ENCODE measurements at places on chromosomes 13 and 19. TPM values are rescaled to one million over a fixed set of nuclear protein-coding genes. Genes with fewer than 3 reads are reported as not detected.

Gene MTMR6
- 17.6 TPM for polyA plus RNA-seq

Gene PTPRH
- polyA plus RNA-seq: 1.6 TPM

Gene SIGLEC8
- 0.61 TPM for polyA plus RNA-seq

Gene RB1
- polyA plus RNA-seq: 19.7 TPM

Gene KIRREL2
- polyA plus RNA-seq: not detected
